SHP77 (cell line): ENCODE measurements at places on chromosomes 2 and 18.
A peak's percentile ranks its signal among the peaks of the same experiment; 100 is the strongest.

- peak; percentile 23 for DNase-seq
Measured at GRCh38 chr2:26521054-26521912, 43.4 kb upstream of the OTOF start.

GRCh38 chr18:27577752-27578151, 392.6 kb upstream of the CHST9 start:
- no peak for DNase-seq

DNA sequence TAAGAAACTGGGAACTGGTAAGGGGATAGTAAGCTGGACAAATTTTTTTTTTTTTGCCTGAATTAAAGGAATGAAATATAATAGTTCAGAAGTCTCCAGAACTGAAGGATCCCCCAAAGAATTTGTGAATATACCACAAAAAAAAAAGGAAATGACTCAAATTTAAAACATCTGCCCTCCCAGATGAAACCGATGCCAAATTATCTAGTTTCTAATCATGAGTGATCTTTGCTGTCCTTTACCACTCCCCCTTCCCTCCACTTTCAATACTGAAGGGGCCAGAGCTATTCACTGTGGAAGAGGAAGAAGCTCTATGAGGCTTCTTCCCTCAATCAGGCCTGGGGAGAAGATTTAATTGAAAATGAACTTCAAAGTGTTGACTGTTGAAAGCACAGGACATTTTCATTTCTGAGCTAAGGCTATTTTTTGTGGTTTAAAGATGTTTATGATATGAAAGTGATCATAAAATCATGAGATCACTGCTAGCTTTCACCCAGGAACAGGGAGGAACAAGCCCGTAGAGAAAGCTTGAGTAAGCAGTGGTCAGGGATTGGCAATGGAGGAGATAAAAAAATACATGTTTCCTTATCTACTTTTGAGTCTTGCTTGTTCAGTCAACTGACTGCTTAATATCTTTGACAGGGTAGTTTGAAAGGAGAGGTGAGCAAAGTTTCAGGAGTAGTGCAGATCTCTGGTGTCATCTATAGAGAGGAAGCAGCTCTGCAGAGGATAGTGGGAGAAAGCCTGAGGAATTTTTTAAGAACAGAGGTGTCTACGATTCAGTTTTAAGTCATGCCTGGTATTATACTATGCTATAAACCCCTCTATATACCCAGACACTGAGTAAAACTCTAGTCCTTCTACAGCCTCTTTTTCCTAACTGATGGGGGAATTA, 409.5 kb upstream of the FIGN start:
- DNase-seq, result no peak

GRCh38 chr18:65924904-65925303, 174.1 kb downstream of the CDH7 start:
- DNase-seq, result no peak

GRCh38 chr2:218615868-218616315, 8.2 kb downstream of the PLCD4 start:
- no peak for DNase-seq

DNA sequence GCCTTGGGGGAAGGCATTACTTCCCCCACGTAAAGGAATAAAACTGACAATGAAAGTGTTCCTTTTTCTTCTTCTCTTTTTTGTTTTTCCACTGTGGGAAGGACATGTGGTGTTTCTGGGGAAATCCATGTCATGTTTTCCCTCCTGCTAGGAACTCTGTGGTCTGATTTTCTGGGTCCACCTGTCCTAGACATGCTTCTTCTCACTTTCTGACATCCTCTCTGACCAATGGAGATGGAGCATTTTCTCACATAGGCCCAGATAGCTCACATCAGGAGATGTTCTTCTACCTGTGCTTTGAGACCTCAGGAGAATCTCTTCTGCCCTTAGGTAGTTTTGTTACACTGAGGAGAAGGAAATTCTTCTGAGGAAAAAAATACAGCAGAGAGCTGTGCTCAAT, 252.0 kb upstream of the SIX3 start:
- DNase-seq, result no peak

GRCh38 chr18:1526991-1527390, 622.3 kb downstream of the ADCYAP1 start:
- no peak for DNase-seq

DNA sequence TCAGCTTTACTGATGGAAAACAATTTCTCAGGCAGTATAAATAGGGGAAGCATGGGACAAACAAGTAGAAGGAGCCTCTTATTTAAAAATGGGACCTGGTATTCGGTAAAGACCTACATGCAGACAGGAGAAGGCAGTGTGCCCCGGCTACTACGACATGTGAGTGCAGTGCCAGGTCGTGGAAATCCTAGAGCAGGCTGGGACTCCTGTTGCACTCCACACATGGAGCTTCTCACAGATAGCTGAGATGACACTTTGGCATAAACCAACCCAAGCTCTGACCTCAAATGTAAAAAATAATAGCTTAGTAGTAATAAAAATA, 885 bp upstream of the DSEL start:
- peak; percentile 26 for DNase-seq

DNA sequence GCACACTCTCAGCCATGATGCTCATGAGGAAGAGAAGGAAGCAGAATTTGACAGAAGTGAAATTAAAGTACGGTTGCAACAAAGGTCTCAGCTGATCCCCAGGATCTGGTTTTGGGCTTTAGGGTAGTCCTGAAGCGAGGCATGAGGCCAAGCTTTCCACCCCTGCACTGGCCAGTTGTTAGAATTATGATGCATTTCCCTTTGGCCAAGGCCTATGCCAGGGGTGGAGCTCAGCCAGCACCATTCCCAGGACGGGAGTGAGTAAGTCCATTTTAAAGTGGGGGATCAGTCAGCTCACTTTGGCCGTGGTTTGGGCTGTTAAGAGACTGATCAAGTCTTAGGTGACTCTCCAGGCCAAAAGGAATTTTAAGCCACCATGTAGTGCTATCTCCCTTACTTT, 314.5 kb upstream of the MMADHC start:
- DNase-seq, result no peak

GRCh38 chr2:190695739-190696138, 46.9 kb downstream of the NAB1 start:
- DNase-seq, result no peak

- no peak for DNase-seq
Measured at GRCh38 chr2:119694845-119695521, 16.0 kb downstream of the TMEM177 start.

- DNase-seq, result no peak
Measured at GRCh38 chr2:73908689-73909652, 16.2 kb downstream of the ACTG2 start.

- no peak for DNase-seq
Measured at GRCh38 chr2:241564596-241565410, 6.3 kb downstream of the BOK start.

DNA sequence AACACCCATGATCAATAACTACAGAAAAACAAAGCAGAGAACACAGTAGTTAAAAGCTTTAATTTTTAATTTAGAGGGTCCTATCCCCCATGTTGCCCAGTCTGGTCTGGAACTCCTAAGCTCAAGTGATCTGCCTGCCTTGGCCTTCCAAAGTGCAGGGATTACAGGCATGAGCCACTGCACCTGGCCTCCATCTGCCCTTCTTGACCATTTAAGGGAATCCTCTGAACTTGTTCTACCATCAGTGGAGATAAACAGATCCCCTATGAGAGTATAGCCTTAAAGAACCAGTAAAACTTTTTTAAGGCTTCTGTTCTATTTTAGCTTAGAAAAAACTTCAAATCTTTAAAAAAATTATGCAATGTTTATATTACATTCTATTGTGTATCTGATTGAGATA, 13.5 kb upstream of the ATP5MC3 start:
- no peak for DNase-seq

DNA sequence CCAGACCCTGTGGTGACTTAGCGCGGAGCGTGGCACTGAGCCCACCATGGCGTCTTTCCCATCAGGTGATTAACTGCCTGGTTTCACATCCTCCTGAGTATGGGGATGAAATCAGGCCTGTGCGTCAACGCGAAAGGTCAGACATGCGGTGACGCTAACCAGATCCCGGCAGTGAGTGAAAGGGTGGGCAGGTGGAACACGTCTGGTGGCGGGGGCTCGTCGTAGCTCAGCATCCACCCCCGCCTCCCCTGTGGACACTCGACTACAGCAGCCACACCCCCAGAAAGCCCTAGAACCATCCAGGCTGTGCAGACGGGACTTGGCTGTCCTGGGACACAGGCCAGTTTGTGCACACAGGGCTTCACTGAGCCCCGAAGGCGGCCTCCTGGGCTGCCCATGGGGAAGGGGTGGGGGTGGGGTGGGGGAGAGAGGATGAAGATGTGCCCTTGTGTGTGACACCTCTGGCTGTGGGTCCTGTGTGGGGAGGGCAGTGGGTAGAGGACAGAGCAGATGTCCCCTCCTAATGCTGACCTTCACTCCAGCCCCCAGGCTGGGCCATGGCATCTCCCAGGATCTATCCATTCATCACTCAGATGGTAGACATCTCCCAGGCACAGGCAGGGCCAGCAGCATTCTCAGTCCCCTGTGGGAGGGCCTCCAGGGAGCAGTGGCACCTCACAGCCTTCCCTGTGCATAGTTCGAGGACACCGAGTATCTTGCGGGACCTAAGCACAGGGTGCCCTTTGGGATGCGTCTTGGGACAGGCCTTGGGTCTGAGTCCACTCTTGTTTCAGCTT, 27.5 kb downstream of the RAMP1 start:
- DNase-seq, result peak; percentile 84

DNA sequence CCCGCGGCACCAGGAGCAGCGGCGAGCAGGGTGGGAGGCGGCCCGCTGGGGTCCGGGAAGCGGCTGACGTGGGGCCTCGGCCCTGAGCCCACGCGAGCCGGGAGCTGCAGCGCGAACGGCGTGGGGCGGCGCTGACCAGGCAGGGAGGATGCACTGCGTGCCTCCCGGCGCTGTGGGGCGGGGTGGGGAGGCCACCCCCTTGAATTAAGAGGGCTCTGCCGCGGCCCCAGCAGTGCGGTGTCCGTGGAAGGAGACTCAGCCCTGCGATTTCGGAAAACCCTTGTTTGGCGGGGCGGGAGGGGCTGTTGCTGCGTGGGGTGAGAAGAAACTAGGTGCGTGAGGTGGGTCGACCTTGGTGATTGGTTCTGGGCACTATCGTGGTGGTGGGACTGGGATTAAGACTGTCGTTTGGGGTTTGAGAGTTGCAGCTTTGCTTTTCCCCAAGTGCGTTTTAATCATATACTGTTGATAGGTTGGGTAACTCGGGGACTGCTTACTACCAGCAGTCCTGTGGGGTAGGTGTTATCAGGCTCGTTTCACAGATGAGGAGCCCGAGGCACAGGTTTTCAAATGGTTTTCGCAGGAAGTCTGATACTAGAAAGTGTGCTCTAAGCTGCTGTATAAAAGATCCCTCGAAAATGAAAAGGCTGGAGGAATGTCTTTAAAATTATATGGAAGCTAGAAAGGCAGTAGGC, 722 bp downstream of the ACSL3 start:
- DNase-seq, result no peak

DNA sequence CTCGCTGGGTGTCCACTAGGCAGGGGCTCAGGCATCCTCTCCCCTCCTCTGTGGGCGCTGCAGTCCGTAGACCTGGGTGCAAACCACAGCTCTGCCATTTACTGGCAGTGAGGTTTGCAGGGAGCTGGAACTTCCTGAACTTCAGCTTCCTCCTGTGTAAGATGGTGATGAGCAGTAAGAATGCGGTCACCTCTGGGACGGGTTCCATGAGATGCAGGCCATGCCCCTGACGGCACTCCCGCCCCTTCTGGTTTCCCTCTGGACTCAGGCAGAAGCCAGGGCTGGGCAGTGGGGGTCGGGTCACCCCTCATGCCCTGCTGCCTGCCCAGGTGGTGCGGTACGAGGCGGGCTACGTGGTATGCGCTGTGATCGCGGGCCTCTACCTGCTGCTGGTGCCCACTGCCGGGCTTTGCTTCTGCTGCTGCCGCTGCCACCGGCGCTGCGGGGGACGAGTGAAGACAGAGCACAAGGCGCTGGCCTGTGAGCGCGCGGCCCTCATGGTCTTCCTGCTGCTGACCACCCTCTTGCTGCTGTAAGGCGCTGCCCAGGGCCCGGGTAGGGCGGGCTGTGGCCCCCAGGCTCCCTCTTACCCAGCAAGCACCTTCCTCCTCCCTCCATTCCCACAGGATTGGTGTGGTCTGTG, 1.5 kb downstream of the PROM2 start:
- DNase-seq, result no peak

GRCh38 chr18:60892855-60893254, 440.4 kb upstream of the CDH20 start:
- DNase-seq, result no peak

GRCh38 chr18:4309227-4309626, 145.9 kb downstream of the DLGAP1 start:
- DNase-seq, result no peak

GRCh38 chr18:62999392-62999791, 284.1 kb downstream of the PHLPP1 start:
- no peak for DNase-seq

- no peak for DNase-seq
Measured at GRCh38 chr2:151560289-151560688, 150.6 kb downstream of the RIF1 start.

DNA sequence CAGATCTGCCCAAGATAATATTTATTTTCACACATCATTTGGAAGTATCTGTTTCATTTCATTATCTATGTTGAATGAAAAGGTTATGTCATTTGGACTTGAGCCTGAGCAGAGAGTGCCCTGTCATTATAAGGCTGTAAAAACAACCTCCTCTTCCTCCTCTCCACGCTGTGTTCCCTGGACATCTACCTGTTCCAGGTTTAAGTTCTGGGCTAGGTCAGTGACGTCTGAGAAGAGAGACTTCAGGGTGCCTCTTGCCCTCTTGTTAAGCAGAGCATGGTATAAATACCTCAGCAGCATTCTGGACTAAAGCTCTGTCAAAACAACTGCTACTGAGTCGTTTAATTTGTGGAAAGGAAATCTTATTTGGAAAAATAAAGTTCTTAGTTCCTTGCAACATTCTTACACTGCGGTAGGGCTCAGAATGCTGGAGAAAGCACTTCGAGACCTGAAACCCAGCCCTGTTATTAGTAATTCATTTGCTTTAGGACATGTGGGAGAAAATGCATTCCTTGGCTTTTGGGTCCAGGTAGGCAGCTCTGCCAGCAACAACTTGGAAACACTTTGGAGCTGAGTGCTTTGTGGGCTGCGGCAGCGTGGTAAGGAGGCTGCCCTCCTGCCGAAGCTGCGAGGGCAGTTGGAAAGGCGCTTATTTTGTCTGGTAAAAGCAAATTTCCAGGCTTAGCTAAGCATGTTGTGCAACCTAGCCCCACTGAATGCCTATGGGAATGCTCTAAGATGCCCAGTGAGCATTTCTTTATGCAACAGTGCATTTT, 91.8 kb upstream of the NEDD4L start:
- no peak for DNase-seq

GRCh38 chr18:67733088-67733487, 216.6 kb upstream of the DSEL start:
- DNase-seq, result no peak
